Activated naive CD4-positive, alpha-beta T cell treated with anti-CD3 and anti-CD28 coated beads, Interleukin-2, amount 50 U/mL, for 72 hours (primary cell): ENCODE measurements at places on chromosomes 11 and 22.

- DNase-seq = peak; percentile 40
Observed at GRCh38 chr11:86869966-86870570, 69.7 kb downstream of the PRSS23 start.

DNA sequence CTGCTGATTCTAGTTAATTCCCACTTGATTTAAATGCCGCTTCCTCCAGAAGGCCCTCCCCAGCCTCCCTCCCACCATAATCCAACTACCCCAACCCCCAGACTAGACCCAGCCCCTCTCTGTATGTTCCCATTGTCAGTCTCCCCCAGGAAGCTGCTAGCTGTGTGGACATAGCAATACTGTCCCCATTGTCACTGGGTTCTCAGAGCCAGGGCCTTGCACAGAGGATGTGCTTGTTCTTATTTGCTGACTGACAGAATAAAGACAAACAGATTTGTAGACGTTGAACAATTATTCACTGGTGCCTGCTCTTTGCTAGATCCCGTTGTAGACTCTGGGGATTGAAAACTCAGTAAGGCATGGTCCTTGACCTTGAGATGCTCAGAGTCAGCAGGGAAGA, 45.7 kb upstream of the NAV2 start:
- DNase-seq = no peak

- no peak for DNase-seq
Observed at GRCh38 chr11:10918698-10919097, 60.8 kb upstream of the ZBED5 start.

DNA sequence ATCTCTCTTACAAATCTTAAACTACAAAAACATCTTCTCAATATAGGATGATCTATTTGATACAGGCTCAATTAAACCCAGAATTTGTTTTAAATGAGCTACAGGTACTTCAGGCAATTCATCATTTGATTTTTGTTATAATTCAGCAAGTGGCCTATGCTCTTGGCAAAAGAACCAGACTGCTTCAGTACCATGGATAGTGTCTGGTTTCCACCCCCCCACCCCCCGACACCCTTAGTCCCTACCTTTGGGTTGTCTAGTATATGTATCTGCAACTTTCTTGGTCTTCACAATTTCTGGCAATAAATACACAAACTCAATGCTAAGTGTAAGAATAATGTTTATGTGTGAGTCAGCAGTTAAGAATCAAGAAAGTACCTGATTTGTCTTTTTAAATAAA, 97.3 kb upstream of the API5 start:
- DNase-seq = no peak

- no peak for DNase-seq
Observed at GRCh38 chr11:66600631-66601233, 7.7 kb downstream of the CCS start.

- DNase-seq = no peak
Observed at GRCh38 chr22:48605856-48606481, 1221.7 kb downstream of the BRD1 start.
